NCI-H510A treated with DMSO at 0.1 percent for 48 hours (cell line): ENCODE measurements at places on chromosomes 5 and 9.
A peak's percentile ranks its signal among the peaks of the same experiment; 100 is the strongest.

GRCh38 chr5:57834829-57835608 is 352.4 kb upstream of the ACTBL2 start:
- DNase-seq = peak; percentile 20

DNA sequence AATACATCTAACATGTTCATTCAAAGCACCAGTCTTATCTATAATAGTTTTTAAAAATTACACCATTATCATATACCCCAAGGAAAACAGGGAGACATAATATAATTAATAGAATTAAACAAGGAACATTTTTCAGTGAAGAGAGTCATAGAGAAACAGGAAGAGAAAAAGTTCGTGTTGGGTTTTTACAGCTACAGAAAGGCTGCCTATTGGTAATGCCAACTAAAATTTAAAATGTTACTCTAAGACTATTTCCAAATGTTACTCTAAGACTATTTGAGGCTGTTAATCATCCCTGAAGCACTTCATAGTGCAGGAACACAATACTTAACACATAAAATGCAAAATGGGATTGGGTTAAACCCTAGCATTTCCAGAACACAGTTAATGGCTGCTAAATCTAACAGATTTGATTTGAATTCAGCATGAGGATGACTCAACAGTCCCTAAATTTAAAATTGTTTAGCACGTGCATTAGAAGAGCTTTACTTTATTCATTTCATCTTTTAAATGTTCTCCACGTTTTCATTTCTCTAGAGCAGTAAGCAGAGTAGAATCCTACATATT is 54.5 kb downstream of the OXCT1 start:
- no peak for DNase-seq

- DNase-seq = peak; percentile 5
These were observed at the start of gene FREM1 for GRCh38 chr9:14909961-14910805. Gene FREM1 (minus strand): TSS chr9:14910428. CDS start chr9:14868977, 41,451 bp downstream.

- DNase-seq = no peak
These were observed 98.4 kb downstream of the LIX1 start for GRCh38 chr5:97044052-97044451.

- no peak for DNase-seq
These were observed 24.2 kb upstream of the ANKRD33B start for GRCh38 chr5:10539687-10539998.
